ENCODE measurements at places on chromosomes 1 and 21.
A peak's percentile ranks its signal among the peaks of the same experiment; 100 is the strongest.

DNA sequence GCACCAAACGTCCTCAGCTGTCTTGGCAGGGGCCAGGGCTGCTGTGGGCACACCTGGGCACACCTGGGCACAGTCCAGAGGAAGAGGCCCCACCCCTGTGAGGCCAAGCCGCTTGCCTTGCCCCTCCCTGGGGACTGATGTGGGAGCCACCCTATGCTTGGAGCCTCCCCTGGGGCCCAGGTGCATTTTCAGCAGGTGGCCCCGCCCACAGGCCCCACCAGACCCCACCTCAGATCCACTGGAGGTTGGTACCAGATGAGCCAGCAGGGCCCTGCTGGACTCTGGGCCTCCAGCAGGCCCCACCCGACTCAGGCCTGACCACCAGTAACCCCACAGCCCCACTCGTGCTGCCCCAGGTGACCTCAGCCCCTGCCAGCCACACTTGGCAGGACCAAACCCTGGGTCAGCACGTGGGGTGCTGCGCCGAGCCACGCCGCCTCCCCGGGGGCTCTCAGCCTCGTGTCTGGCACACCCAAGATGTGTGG lies 8.8 kb downstream of the SLC19A1 start:
- peak; percentile 48 for DNase-seq

DNA sequence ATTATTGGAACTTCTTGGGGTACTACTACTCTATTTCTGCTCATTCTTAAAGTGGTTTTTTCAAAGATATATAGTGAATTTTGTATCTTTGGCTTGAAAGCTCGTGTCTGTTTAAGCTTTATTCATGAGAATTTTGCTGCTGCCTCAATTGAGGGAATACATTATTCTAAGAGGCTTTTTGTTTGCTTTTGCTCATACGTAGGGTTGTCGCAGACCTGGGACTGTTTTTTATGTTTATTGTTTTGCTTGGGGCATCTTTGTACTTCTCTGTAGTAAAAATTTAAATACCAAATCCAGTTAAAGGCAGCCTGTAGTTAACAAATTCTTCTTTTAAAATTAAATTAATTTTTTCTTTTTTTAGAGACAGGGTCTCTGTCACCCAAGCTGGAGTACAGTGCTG lies 62.3 kb downstream of the ANGPTL1 start:
- DNase-seq, result no peak

DNA sequence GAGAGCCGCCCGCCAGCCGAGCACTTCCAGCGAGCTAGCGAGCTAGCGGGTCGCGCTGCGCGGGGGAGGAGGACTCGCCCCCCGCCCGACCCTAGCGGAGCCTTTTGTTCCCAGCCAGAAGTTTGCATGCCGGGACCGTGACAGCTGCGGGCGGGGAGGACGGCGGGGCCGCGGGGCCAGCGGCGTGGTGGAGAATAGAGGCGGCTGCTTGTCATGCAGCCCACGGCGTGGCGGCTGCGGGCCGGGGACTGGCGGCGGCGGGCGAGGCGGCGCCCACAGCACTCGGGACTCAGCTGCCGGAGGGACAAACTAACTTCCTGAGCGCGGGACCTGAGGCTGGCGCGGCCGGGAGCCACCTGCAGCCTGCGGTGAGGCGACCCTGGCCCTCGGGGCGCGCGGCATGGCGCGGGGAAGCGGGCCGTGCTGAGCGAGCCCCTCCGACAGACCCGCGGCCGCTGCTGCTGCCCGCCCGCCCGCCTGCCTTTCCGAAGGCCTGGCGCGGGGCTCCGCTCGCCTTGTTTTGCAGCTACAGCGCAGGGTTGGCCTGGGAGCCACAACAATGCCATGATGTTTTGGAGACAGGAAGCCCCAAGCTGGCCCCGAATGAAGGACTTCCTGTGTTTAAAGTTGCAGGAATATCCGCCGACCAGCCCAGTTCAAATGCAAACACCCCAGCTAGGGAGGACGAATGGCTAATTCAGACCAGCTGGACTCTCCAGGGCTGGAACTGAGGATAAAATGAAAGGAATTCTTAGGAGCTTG lies 82.2 kb upstream of the BMP8A start:
- no peak for DNase-seq

GRCh38 chr1:65164633-65165032 lies 16.6 kb downstream of the AK4 start:
- no peak for DNase-seq

DNA sequence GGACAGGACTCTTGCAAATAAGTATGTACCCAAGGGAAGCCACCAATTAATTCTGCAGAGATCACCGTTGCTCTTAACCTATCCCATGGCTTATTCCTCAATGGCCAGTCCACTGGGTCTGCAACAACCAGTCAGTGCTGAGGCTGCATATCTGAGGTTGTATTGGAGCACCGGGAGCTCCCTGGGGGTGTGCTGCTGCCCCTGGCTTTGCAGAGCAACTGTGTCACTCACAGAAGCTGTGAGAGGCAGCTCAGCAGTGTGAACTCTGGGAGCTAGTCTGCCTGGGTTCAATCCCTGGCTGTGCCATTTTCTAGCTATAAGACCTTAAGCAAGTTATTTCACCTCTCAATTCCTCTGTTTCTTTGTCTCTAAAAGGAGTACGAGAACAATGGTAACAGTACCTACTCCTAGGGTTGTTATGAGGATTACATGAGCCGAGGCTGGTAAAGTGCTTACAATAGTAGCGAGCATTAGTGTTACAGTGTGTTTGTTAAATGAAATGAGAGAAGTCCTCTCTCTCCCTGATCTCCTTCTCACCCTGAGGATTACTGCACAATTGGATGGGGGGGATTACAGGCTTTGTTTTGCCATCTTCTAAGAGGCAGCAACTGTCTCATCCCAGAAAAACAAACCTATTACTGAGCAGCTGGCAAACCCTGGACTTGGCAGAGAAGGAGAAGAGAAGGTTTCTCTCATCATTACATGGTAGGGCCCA lies 3.6 kb downstream of the RXRG start:
- no peak for DNase-seq

DNA sequence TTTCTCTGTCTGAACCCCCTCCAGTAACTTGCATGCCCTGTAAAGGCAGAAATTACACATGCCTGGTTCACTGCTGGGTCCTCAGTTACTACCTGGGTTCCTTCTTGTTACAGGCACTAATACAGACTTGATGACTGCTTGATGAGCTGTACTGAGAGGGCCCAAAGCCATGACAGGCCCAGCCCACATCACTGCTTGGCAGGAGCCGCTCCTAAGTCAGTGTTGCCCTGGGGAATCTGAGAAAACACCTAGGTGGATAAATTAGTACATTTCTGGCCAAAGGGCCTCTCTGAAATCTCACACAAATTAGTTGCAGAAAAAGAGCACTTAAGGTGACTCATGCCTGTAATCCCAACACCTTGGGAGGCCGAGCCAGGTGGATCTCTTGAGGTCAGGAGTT lies 37.8 kb upstream of the IRF2BP2 start:
- no peak for DNase-seq

GRCh38 chr21:42619841-42620240 lies 33.6 kb upstream of the PDE9A start:
- DNase-seq, result no peak

DNA sequence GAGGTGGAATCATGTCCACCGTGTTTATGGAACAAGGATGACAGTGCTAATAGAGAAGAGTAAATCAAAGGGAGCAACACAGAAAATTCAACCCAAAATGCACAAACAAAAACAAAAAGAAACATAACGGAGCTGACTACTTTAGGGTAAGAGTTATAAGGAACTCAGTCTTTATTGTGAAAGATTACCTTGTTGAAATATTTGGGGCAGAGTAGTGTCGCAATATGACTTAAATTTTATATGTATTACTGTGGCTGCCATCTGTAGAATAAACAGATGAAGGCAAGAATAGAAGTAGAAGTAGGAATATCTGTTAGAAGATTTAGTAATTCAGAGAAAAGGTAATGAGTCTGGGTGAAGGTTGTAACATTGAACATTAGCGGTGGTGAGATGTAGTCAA lies 913.9 kb downstream of the BRINP3 start:
- DNase-seq, result no peak

DNA sequence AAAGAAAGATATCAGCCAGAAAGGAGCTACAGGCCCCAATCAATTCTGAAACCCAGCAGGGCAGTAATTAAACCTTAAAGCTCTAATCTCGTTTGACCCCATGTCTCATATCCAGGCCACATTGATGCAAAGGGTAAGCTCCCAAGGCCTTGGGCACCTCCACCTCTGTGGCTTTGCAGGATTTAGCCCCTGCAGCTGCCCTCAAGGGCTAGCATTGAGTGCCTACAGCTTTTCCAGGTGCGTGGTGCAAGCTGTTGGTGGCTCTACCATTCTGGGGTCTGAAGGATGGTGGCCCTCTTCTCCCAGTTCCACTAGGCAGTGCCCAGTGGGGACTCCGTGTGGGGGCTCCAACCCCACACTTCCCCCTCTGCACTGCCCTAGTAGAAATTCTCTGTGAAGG lies 429.9 kb downstream of the NPHP4 start:
- no peak for DNase-seq

GRCh38 chr1:174743654-174744561 lies 255.8 kb upstream of the CACYBP start:
- DNase-seq, result no peak

- no peak for DNase-seq
These were observed 265.1 kb upstream of the NEGR1 start for GRCh38 chr1:72547412-72547811.

GRCh38 chr1:236156512-236157208 lies 14.3 kb downstream of the GPR137B start:
- no peak for DNase-seq

GRCh38 chr1:25654109-25654660 lies 37.6 kb downstream of the MAN1C1 start:
- DNase-seq, result peak; percentile 23

- DNase-seq, result no peak
These were observed 26.0 kb downstream of the TRIT1 start for GRCh38 chr1:39857126-39857878.

DNA sequence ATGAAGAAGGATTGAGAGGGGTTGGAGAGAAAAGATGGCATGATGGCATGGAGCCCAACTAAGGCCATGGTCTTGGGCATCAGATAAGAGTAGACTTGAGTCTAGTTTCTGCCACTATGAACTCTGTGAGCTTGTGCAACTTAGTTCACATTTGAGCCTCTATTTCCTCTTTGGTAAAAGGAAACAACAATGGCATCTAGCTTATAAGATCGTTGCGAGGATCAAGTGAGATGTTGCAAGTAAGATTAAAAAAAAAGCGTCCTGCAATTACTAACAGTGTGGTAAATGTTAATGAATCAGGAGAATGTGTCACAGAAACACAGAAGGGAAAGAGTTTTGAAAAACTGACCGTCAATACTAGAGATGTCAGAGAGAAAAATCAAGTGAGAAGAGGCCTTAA lies 202.9 kb upstream of the FGGY start:
- DNase-seq, result no peak

DNA sequence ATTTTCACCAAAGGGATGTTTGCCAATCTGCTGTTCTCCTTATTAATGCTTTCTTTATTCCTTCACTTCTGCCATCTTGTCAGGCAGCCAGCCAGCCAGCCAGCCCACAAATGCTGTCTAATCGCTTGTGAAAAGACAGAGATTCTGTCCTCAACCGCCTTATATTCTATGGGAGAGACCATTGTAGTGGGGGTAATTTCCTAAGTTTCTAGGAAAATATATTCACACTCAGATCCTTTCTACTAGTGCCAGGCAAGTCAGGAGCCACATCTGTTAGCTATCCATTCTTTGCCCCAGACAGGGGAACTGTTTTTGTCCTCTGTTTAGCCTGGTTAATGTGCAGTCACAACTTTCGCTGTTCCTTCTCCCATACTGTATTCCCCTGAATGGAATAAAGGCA lies 1023.1 kb downstream of the ADGRL2 start:
- no peak for DNase-seq

DNA sequence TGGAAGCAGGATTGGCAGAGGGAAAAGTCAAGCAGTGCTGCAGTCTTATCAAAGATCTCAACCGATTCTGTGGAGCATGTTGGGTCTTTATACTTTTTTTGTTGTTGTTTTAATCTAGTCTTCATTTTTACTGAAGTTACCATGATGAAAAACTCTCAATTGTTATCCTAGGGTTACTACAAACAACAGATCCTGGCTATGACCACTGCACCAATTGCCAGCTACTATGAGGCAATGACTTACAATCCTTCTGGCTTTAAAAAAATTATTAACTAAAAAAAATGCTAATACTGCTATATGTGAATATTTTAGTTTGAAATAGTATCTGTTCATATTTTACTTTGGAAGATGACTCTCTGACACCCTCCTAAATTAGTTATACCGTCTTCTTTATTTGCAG lies 145.9 kb downstream of the CNIH3 start:
- DNase-seq, result no peak
